ENCODE measurements at places on chromosomes 11 and 22.

DNA sequence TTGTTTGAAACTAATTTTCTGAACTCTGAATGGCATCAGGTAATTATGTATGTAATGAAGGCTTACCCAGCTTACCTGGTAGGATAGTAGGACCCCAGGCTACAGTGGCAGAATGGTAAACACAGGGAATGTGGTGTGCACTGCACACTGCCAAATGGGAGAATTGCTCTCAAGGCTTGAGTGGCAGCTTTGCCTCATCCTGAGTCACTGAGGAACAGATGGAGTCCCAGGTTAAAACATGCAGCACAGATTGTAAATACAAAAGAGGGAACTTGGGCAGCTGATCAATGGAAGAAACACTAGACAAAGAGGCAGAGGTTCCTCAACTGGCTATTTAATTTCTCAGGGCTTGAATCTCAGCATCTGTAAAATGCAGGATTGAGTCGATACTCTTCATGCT is 24.4 kb downstream of the GPR83 start:
- no peak for DNase-seq

DNA sequence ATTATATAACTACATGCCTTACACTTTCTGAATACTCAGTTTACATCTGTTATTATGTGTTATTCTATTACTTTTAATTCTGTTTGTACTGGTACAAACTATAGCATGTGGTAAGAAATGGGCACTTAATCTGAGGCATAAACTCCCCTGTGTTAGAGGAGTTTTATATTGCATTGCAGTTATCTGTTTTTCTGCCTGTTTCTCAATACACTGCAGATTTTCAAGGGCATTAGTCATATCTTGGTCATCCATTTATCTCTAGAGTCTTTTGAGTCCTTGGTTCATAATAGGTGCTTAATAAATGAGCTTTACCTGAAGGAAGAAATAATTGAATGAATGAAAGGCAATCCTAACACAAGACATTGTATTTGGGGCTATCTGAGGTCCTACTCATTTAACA is 182.9 kb upstream of the CTSC start:
- DNase-seq: no peak

GRCh38 chr22:28674121-28674563 is 5.5 kb downstream of the TTC28 start:
- DNase-seq: peak; percentile 21

- DNase-seq: no peak
Observed at GRCh38 chr11:78801161-78801884, 226.7 kb upstream of the NARS2 start.

GRCh38 chr11:65685981-65686380 is 23.3 kb upstream of the RELA start:
- no peak for DNase-seq

DNA sequence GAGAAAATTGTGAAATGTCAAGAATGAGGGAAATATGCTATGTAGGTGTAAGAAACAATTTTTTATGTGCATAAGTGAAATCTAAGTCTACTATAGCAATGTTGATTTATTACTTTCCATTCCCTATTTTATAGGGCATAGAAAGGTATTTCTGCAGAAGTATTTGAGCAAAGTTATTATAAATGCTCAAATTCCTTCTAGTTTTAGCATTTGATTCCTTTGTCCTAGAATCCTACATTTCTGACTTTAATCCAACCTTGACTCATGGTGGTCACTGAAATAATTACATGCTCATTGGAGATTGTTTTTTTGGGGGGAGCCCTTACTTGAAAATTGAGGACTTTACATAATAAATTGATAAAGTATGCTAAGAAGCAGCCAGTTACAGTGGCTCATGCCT is 716.6 kb upstream of the LUZP2 start:
- DNase-seq: no peak

- DNase-seq: no peak
Observed at GRCh38 chr11:92830377-92831155, 138.9 kb upstream of the MTNR1B start.

GRCh38 chr11:125268611-125269010 is 104.1 kb downstream of the PKNOX2 start:
- no peak for DNase-seq

- peak; percentile 59 for DNase-seq
Observed at GRCh38 chr11:119196833-119197483, 9.2 kb upstream of the CBL start.

GRCh38 chr22:41410311-41410751 is 28.6 kb downstream of the TEF start:
- no peak for DNase-seq

- DNase-seq: no peak
Observed at GRCh38 chr22:23223569-23224317, 43.4 kb downstream of the BCR start.

DNA sequence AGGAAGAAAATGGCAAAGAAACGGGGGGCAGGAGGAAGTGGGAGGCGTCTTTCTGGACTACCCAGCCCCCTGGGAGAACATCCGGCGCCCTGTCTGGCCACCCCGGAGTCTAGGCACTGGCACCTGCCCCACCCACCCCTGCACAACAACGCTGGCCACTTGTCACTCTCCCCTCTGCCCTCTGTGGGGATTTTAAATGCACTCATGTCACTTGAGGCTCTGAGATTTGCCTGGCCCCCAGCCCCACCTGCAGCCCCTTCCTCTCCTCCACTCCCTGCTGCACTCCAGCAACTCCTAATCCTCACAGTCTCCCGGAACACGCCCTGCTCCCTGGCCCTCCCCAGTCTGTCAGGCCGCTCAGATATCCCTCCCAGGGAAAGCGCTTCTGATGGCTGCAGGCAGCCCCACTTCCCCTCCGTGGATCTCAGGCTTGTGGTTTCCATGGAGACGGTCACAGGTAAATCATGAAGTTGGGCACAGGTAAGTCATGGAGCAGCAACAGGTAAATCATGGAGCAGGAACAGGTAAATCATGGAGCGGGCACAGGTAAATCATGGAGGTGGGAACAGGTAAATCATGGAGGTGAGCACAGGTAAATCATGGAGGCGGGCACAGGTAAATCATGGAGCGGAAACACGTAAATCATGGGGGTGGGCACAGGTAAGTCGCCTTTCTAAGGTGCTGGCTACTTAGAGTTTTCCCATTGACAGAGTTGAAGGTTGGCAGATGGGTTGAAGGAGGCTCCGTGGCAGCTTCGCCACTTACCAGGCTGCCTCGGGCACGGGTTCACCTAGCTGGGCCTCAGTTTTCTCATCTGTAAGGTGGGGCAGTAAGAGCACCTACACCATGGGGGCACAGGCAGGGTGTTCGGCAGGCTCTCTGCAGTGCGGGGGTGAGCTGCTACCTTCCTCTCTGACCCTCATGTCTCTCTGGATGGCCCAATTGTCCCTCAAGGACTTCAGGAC is 79.0 kb upstream of the SHISAL1 start:
- no peak for DNase-seq

GRCh38 chr11:94932503-94932902 is 40.9 kb downstream of the CWC15 start:
- no peak for DNase-seq

DNA sequence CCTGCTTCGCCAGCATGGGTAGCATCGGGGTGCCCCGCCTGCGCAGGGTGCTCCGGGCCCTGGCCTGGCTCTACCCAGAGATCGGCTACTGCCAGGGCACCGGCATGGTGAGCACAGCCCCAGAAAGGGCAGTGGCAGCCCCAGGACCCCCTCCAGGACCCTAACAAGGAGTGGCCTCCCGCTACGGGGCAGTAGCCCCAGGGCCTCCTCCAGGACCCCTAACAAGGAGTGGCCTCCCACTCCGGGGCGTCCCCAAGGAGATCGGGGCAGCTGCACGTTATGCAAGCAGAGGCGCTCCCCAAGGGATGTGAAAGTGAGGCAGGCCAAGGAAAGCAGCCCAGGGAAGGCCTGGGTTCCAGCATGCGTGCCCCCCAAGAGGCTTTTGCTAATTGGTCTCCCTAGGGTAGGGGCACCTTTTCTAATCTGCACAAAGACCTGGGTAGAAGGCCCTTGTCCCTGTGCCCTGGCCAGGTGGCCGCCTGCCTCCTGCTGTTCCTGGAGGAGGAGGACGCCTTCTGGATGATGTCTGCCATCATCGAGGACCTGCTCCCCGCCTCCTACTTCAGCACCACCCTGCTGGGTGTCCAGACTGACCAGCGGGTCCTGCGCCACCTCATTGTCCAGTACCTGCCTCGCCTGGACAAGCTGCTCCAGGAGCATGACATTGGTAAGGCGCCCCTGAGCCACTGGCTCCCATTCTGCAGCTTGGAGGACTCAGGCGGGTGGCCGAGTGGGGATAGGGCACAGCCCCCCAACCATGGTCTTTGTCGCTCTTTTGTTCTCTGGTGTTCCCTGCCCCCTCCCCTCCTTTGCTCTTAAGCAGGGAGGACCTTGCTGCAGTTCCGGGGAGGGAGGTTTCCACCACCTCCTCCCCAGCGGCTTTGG is 35.0 kb downstream of the SGSM3 start:
- no peak for DNase-seq

- DNase-seq: no peak
Observed at GRCh38 chr11:57430952-57431351, 4.0 kb upstream of the SLC43A3 start.

DNA sequence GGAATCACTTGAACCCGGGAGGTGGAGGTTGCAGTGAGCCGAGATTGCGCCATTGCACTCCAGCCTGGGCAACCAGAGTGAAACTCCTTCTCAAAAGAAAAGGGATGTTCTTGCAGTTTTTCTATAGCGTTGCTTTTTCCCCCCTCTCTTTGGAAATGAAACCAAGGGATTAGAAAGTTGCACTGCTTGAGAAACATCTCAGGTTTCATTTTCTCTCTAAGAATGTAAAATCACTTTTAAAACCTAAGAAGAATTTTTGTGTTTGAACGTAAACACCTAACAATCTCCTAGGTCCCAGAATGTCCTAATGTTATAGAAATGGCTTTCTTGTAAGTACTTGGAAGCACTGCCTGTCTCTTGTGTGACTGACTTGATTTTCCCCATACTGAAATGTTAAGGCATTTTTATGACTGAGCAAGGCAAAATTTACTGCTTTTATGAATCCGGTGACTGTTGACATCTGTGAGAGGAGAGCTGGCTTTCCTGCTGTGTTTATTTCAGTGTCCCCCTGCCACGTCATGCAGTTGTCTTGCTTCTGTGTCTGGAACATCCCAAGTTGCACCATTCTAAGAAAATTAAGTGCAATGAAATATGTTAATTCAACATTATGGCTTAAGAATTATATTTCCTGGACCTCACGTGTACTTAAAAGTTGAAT is 37.7 kb downstream of the NF2 start:
- DNase-seq: no peak

- DNase-seq: no peak
Observed at GRCh38 chr11:126345759-126346585, 9.5 kb upstream of the ST3GAL4 start.

DNA sequence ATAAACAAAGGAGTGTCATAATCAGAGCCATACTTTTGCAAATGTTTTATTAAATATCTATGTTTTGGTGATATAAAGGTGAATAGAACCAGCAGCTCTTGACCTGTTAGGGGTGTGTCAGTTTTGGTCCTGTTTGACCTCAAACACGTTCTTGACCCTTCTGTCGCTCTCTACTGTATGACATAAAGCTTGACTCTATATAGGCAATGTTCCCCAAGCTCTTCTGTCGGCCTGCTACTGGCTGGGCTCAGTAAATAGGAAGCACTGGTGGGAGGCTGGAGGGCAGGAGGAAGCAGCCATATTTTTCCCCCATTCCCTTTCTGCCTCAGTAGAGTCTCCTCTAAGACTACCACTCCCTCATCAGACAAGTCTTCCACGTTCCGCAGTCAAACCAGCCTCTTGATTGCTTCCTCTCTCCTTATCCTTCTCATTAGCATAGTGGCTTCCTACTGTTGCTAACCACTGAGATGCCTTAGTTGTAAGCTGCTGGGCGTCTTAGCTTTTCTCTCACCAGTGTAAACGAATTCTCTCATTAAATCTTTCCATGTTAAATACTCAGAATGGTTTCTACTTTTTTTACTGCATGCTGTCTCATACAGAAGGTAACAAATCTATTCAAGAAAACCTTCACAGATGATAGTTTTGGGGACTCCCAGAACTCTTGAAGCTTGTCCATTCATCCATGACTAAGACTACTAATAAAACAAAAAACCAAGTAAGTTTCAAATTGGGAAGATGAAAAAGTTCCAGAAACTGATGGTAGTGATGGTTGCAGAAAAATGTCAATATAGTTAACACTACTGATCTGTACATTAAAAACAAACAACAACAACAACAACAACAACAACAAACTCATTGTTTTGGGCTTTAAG is 3.3 kb downstream of the NPAT start:
- no peak for DNase-seq

DNA sequence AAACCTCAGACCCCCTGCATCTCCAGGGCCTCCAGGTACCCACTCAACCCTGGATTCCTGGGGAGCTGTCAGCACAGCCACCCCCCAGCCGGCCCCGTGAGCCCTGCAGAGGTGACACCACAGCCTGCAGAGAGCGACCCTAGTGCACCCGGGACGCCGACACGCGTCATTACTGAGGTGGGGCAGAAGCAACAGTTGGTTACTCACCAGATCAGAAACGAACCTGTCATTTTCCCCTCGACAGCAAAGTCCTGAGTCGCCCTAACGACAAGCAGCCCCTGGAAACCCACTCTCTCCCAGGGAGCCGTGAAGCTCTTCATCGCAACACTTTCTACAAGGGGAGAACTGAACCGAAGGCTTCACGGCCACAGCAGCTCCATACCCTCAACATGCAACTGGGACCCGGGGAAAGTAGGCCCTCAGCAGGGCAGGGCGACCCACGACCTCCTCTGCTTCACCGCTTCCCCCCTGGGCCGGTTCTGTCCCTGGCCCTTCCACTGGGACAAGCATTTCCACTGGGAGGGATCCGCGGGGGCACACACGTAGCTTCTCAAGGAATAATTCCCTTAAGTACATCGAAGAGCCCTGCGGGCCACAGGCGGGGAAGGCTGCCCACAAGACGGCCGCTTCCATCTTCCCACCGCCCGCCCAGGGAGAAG is 1.6 kb downstream of the BRD1 start:
- DNase-seq: peak; percentile 68

GRCh38 chr11:34595960-34596644 is 24.8 kb upstream of the EHF start:
- DNase-seq: no peak

DNA sequence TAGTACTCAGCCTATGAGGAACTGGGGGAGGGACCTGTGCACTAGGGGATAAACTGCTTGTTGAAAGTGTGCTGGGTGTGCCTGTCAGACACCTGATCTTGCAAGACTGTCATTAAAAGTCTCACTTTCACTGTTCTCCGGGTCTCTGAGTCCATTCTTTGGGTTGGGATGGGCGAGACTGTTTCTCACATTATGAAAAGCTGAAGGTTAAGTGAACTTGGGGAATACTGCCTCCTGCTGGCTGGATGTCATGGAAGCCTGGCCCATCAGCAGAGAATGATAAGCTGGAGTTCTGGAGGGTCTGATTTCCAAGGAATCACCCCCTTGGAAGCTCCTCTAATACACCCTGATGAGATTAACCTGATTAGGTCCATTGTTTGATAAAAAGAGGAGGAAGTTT is 9.0 kb upstream of the VPREB1 start:
- DNase-seq: peak; percentile 40

GRCh38 chr11:37511425-37511933 is 913.4 kb upstream of the RAG2 start:
- no peak for DNase-seq

GRCh38 chr11:107592813-107593212 is 1.9 kb downstream of the ELMOD1 start:
- DNase-seq: no peak

GRCh38 chr11:104001561-104002056 is 34.8 kb upstream of the DDI1 start:
- DNase-seq: no peak

GRCh38 chr11:122813176-122813893 is 25.0 kb upstream of the CRTAM start:
- no peak for DNase-seq

Measured in activated CD4-positive, alpha-beta T cell treated with anti-CD3 and anti-CD28 coated beads, Interleukin-2, amount 50 U/mL, for 1 hour (primary cell).